Stimulated activated CD8-positive, alpha-beta memory T cell treated with anti-CD3 and anti-CD28 coated beads, Interleukin-4, amount 100 ng/mL, for 24 hours (primary cell): ENCODE measurements at places on chromosomes 7 and 10.

GRCh38 chr10:69635428-69636272 is 5.6 kb downstream of the FAM241B start:
- no peak for DNase-seq

GRCh38 chr10:76550806-76551205 is 1086.8 kb downstream of the KCNMA1 start:
- no peak for DNase-seq

- DNase-seq = no peak
Observed at GRCh38 chr7:113141803-113142202, 23.4 kb upstream of the SMIM30 start.

DNA sequence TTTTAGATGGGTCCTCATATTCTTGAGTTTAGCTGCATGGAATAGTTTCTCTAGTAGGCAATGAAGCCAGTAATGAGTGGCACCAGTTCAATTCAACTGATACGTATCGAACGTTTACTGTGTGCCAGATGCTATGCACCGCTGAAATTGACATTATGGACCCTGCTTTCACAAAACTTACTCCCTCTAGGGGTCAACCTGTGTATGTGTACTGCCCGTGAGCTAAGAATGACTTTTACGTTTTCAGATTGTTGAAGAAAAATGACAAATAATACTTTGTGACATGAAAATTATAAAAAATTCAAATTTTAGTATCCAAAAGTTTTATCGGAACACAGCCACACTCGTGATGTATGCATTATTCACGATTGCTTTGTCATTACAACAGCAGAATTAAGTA is 95.5 kb downstream of the ZMYND11 start:
- DNase-seq = no peak
